ENCODE measurements at places on chromosomes 1 and 21.

DNA sequence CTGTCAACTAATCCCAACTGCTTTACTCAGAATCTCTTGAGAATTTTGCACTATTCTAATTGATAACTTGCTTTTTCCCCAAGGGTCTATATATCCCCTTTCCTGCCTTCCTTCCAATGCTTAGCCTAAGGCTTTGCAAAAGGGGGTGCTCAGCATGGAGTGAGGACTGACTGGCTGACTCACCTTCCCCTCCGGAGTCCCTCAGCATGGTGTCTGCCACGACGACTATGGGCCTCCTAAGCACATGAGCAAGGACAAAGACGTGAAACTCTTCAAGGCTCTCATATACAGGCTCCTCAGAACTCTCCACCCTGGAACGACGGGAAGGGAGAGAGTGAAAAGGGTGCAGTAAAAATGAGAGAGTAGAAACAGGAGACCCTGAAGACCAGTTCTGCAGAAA, 13.2 kb upstream of the MTMR11 start:
- DNase-seq = no peak

- DNase-seq = no peak
Measured at GRCh38 chr1:246795906-246796694, 71.9 kb downstream of the SCCPDH start.

DNA sequence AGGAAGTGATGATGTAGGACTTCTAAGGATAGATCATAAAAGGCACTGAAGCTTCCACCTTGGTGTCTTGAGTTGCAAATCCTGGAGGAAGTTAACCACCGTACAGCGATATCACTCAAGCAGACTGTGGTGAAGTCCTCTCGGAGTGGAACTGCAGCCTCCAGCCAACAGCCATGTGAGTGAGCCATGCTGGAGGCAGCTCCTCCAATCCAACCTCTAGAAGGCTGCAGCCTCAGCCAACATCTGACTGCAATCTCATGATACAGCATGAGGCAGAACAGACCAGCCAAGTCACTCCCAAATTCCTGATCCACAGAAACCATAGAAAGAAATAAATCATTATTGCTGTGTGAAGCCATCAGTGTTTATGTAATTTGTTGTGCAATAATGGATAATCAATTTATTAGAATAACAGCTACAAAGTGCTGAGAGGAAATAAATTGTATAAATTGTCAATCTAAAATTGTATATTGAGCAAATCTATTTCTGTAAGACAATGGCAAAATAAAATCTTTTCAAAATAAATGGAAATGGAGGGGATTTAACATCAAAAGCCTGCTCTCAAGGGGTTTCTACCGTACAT, 65.0 kb downstream of the PRSS38 start:
- DNase-seq = no peak

DNA sequence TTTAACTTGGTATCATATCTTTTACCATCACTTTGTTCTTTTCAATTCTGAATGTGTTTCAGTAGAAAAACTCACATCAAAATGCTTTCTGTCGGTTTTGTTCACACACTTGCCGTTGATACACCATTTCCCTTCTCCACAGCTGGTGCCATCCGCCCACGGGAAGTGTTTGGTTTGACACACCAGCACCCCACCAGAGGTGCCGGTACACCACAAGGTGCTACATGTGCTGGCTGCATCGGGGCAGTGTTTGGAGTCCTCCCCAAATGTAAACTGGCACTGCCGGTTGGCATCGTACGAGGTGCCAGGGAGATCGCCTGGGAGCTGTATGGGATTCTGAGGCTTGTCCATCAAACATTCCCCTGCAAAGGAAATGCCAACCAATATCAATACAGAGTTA, 5.0 kb downstream of the ADAMTS1 start:
- DNase-seq = no peak

GRCh38 chr1:184465489-184466146, 78.8 kb downstream of the C1orf21 start:
- no peak for DNase-seq

DNA sequence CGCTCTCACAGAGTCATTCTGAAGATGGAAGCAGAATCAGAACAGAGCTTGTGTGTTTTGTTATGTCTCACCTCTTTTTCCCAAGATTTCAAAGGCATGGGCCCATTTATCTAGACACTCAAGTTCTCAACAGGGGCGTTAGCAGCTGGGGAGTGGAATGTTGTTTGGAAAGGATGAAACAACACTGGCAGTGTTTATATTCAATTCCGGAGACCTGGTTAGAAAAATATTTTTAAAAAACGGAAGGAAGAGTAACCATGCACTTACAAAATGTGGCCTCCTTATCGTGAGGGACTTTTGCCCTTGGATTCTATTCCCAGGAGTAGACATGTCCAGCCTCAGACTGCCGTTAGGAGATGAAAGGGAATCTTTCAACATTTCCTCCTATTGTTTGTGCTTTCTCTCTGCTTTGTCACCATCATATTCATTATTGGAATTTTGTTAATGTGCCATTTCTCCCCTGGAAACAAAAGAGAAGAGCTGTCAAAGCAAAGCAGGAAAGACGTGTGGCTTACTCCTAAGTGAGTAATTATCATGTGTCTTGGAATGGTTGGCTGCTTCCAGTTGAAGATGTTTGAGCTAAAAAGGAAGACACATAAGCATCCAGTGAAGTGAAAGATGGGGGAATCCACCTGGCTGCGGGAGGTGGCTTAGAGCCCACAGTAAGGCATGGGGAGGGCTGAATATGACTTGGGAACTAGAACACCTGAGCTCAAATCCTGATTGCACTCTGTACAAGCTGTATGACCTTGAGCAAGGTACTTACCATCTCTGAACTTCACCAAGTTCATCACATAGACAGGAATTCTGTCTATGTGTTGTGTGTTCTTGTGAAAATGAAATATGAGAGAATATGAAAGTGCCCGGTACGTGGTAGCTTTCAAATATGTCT, 71.7 kb upstream of the JUN start:
- no peak for DNase-seq

DNA sequence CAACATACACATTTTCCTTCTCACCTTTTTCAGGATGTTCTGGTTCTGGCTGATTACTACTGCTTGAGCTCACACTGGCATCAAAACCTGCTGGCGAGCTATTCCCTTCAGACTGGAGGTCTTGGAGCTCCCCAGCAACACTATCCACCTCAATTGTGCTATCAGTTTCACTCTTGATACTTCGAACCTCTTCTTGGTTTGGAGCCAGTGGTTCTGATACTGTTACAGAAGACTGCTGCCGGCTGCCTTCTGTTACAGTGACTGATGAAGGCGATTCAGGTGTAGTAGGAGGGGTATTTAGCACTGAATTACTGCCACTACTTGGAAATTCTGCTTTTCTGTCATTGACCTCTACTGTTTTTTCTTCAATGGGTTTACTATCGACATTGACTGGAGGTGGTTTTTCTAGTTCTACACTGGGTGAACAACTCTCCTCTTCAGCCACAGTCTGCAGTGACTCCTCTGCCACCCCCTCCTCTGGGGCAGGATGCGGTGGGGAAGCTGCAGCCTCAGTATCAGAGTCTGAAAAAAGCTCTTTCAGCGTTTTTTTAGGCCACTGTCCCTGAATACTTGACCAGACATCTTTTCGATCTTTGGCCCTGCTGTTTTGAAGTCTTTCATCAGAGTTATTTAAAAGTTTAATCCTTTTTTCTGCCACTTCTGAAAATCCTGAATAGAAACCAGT, 20.7 kb upstream of the RBM34 start:
- no peak for DNase-seq

- DNase-seq = no peak
Measured at GRCh38 chr1:175744833-175745232, 1.4 kb upstream of the TNR start.

DNA sequence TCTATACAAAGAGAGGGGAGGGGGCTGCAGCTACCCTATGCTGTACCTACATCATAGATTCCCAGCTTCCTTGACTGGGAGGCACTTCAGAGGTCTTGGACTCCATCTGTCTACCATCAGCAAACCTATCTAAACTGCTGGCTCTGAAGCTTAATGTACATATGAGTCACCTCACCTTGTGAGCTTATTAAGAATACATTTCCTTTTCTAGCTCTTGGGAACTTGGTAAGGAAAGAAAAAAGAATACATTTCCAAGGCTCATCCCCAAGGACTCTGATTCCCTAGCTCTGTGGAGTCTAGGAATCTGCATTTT, 50.0 kb upstream of the PRELP start:
- DNase-seq = no peak

GRCh38 chr1:190172651-190173430, 304.8 kb downstream of the BRINP3 start:
- DNase-seq = no peak

- DNase-seq = no peak
Measured at GRCh38 chr1:196685506-196685905, 33.7 kb downstream of the CFH start.

GRCh38 chr1:160400646-160401486, 502 bp downstream of the VANGL2 start:
- DNase-seq = no peak

DNA sequence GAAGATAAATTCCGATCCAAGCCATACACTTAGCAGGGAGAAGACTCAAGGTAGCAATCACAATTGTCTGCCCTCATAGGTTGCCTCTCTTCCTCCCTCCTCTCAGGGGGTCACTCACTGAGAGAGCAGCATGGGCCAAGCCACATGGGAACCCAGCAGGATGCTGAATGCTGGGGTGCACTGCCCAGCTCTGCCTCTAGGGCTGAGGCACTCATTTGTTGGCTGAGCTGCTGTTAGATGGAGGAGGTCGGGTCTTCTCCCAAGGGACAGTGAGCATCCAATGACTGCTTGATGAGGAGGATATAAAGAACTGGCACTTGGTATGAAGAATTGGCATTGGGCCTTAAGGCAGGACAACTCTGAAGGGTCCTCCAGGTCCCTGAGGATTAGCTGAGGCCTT, 418.8 kb downstream of the SIPA1L2 start:
- DNase-seq = no peak

GRCh38 chr1:119388450-119388849, 19.9 kb downstream of the HAO2 start:
- DNase-seq = no peak

DNA sequence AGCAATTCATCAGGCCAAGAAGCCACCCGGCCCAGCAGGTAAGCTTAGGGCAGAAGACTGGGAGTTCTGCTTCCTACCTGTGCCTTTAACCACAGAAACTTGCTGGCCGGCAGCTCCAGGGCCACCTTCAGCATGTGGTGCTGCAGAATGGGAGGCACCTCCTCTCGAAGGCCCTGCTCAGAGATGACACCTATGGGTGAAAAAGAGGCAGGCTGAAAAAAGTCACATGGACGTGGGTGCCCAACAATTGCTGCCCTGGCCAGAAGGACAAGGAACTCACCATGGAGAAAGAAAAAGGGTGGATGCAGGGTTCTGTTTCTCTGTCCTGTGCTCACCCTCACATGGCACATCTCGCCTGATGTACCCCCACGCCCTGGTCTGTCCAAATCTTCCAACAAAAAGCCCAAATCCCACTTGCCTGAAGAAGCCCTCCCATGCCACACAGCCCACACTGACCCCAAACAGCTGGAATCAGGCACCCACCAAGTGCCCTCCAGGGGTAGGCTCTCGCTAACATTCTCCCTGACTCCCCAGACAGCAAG, 33.0 kb downstream of the URB1 start:
- no peak for DNase-seq

DNA sequence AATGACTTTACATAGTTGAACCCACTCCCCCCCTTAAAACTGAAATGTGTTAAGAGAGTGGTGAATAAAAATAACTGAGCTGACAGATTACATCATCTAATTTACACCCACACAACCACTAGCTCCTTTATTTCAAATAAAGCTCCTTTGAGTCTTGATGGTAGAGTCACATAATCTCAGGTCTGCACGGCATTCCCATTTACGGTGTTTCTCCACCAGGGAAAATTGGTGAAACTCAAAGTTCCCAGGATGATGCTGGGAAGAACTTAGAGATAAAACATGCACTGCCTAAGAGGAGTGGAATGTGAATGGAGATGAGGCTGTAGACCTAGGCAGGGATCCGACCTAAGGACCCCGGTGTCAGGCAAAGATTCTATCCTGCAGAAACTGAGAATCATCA, 727.8 kb upstream of the ADAMTS5 start:
- no peak for DNase-seq

DNA sequence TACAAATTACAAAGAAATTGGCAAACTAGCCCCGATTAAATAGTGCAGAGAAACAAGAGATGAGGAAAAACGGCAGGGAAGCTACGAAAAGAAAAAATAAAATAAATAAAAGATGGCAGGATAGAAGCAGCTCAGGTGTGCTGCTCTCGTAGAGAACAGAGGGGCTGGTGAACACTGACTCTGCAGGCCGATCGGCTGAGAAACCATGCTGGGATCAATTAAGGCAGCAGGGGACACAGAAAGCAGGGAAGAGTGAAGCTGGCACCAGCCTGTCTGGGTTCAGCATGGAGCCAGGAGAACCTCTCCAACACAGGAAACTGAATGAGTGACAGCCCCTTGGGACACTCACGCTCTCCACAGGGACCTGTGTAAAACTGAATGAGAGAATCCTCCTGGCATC, 39.5 kb upstream of the TMPRSS15 start:
- no peak for DNase-seq

DNA sequence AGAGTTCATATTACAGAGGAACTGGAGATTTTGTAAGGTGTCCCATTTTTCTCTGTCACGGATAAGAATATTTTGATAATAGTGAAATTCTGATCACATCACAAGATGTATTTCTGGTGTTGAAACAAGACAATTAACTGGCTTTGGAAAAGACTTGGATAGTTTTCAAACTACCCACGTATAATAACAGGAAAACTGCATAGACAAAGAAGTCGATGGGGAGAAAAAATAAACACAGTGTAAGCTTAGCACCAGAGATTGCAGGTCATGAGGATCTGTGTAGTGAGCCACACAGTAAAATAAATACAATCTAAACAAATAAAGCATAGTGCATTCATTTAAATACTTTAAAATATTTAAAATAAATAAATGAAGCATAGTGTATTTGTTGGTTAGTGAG, 452.3 kb upstream of the ADAMTS5 start:
- DNase-seq = no peak

DNA sequence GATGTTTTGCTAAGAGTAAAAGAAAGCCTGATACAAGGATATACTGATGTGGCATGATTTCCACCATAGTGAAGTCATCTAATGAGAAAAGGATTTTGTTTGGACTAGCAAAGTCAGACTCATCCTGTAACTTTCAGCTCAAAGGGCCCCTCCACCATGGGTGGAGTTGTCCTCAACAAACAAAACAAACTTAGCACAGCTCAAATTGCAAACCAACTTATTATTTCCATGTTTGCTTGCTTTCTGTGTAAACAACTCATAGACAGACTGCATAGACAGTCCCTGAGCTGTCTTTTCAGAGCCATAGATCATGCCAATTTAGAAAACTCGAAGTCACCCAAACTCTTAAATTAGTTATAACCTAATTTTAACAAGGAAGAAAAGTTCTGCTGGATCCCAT, 69.4 kb upstream of the VAV3 start:
- no peak for DNase-seq

- no peak for DNase-seq
Measured at GRCh38 chr1:65910432-65910831, 117.7 kb downstream of the PDE4B start.
